Activated T-cell treated with anti-CD3 and anti-CD28 coated beads, Interleukin-2, amount 50 U/mL, for 48 hours (primary cell): ENCODE measurements at places on chromosomes 5 and 9.
A peak's percentile ranks its signal among the peaks of the same experiment; 100 is the strongest.

DNA sequence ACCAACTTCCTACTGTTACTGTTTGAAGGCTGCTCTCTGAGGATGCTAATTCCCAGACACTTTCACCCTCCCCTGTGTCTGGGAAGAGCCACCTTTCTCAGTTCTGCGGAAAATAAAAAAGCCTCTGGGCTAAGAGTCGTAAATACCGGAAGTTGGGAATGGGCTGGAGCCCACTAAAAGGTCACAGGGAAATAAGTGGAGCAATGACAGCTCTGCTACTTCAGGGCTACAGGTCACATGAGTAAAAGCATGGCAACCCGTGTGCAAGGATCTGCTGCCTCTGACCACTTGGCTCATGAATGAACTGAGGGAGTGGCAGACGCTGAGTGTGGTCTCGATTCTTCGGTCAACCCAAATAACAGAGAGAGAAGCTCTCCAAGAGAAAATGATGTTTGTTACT lies 25.8 kb upstream of the ATP6V1G1 start:
- DNase-seq = no peak

GRCh38 chr9:79408617-79409016 lies 163.1 kb upstream of the TLE4 start:
- DNase-seq = no peak

GRCh38 chr9:98962181-98962560 lies 18.5 kb downstream of the COL15A1 start:
- DNase-seq = no peak

- no peak for DNase-seq
Observed at GRCh38 chr5:13357929-13358328, 586.6 kb downstream of the DNAH5 start.

- no peak for DNase-seq
Observed at GRCh38 chr9:90029996-90030395, 425.2 kb downstream of the GADD45G start.

DNA sequence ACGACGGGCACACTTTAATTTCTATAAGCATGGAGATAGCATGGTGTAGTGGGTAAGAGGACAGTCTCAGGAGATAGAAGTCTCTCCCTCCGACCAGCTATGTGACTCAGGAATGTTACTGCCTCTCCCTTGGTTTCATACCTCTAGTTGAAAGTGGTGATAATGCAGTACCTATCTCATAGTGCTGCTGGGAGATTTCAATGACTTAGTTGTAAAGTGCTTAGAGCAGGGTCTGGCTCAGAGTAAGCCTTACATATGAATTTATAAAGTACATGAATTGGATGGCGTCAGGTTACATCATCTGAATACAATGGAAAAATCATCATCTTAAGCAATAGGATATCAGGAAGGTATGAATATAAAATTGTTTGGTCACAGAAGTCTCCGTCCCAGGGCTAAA lies 952.8 kb upstream of the EDIL3 start:
- DNase-seq = no peak

GRCh38 chr5:60639544-60639943 lies 60.4 kb downstream of the DEPDC1B start:
- no peak for DNase-seq

DNA sequence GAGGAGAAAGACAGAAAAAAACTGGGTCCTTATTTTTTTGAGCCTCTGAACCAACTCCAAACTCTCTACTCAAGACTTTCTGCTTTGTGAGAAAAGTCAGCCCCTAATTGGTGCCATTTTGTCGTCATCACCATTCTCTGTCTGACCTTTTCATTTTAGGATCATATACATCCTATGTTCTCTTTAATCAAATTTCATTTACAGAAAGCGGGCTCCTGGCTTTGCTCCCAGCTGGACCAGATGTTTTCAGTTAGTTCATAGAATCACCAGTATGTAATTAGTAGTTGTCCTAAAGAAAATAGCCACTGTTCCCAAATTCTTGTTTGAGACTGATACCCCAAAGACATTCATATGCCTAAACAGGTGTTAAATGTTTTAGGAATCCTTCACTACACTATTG lies 28.6 kb upstream of the SLCO4C1 start:
- DNase-seq = no peak

GRCh38 chr5:86786955-86787354 lies 169.2 kb downstream of the COX7C start:
- no peak for DNase-seq

- DNase-seq = no peak
Observed at GRCh38 chr9:20032413-20033006, 243.7 kb upstream of the SLC24A2 start.

- DNase-seq = no peak
Observed at GRCh38 chr9:94861589-94862272, 135.2 kb downstream of the AOPEP start.

GRCh38 chr9:81578606-81579005 lies 110.7 kb downstream of the TLE1 start:
- DNase-seq = no peak

GRCh38 chr5:131328536-131329285 lies 64.9 kb downstream of the CDC42SE2 start:
- no peak for DNase-seq

DNA sequence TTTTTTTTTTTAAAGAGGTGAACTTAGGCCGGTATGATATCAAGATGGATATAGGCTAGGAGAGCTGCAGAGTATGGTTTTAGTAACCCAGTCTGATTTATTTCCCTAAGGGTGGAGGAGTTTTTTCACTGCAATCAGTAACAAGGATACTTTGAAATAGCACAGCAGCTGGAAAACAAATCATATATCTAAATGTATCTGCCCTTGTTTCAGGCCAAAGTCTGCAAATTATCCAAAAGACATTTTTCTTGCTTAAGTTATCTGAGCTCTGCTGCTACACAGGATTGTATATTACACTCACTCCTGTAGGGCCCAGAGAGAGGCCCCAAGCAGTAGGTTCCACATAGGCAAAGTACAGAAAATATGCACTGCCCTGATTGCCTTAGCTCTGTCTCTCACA lies 222.4 kb downstream of the NTRK2 start:
- no peak for DNase-seq

- DNase-seq = no peak
Observed at GRCh38 chr5:97242341-97242740, 59.3 kb upstream of the RIOK2 start.

DNA sequence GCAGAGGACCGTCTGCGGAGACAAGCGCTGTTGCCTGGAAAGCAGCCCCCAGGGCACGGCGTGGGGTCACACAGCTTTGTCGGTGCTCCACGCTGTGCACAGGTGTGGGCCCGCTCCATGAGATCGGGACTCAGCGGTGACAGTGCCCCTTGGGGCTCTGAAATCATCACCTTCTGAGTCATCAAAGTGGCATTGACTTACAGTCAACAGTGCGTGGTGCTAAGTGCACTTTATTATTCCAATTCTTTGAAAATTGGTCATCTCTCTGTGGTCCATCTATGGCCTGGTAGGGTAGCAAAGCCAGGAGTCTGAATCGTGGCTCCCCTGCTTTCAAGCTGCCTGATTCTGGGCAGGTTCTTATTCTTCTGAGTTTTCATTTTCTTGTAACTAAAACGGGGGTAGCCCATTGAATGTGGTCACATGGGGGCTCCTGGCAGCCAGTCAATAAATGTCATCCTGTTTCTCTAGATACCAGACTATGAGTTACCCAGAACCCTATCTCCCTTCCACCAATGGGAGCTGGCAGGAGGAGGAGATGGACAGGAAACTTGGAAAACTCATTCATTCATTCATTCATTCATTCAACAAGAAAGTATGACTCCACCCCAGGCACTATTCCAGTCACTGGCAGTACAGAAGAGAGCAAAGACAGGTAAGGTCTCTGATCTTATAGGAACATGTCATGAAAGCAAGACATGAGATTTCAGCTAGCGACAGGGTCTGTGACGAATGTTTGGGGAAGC lies 20.3 kb upstream of the UNC5A start:
- no peak for DNase-seq

GRCh38 chr9:17060450-17060849 lies 74.4 kb upstream of the CNTLN start:
- no peak for DNase-seq

GRCh38 chr9:118362596-118362995 lies 658.4 kb downstream of the TLR4 start:
- DNase-seq = no peak

GRCh38 chr5:137932800-137933199 lies 43.5 kb downstream of the PKD2L2 start:
- no peak for DNase-seq

- no peak for DNase-seq
Observed at GRCh38 chr5:36685631-36686288, 79.4 kb downstream of the SLC1A3 start.

DNA sequence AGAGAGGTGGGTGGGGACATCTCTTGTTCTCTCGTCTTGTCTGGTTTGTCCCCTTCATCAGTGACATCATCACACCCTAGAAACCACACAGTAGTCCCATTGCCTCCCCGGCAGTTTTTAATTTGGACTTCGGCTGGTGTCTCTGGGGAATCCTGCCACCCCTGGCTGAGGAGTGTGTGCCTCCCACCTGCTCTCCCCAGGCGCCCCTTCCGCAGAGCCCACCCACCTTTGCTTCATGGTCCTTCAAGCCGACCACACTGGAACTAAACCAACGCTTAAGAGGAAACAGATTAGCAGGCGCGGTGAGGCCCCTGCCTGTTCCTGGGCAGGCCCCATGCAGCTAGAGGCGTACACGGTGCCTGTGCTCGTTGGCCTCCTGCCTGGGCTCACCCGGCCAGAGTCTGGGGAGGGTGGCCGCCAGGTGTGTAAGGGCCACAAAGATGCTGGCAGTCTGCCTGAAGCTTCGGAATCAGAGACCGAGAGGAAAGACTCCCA lies 107.6 kb upstream of the SPRY4 start:
- peak; percentile 61 for DNase-seq

DNA sequence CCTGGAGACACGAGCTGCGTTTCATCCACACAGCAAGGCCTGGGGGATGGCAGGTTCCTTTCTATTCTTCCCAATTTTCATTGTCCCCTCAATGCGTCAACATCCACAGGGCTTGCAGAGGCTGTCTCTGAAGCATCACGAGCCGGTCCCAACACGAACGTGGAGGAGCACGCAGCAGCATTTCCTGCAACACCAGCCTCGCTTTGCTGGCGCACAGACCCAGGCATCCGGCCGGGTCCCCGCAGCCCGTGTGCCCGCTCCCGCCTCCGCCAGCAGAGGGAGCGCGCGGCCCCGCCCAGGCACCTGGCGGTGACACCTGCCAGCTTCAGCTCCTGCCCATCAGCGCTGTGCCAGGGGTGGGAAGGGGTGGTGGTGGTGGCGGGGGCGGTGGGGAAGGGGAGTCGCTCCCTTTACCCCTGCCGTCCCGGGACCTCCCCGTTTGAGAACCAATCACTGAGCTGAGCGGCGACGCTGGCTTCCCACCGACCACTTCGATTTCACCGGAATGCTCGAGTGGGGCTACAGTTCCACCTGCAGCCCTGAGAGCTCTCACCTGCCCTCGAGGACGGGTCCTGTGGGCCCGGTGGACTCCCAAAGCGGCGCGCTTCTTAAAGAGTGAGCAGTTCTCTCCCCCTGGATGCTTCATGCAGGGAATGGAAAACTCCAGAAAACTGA lies 464.5 kb downstream of the ICE1 start:
- DNase-seq = peak; percentile 68
